Adrenal gland (tissue), 19 donors: ENCODE measurements at places on chromosomes 11 and 22. TPM values are rescaled to one million over a fixed set of nuclear protein-coding genes. Genes with fewer than 3 reads are reported as not detected.

DNA sequence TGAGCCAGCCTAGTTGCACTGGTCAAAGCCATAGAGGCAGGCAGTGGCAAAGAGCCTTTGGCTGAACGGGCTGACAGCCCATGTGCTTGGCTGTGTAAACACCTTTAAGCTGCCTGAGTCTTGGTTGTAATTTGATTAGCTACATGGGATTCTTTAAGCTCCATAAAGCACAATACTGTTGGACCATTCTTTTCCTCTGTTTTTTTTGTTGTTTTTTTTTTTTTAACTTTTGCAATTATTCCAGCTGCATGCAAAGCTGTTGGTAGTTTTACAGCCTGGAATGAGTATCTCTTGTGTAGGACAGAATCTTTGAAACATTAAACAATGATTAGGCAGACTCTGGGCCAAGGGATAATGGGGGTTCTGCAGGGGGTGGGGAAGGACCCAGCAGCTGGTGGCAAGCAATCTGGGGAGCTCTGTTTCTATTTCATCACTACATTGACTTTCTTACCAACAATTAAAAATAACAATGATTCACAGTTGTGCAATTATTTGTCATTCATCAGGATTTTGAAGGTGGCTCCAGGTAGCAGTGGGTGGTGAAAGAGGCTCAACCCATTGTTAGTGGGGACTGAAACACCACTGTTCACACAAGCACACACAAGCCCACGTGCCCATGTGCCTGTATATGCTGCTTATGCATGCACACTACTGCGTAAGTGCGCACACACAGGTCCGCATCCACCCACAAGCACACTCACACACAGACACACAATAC lies 69.5 kb upstream of the CSNK2A3 start:
- DNase-seq = no peak
- no peaks in the 10 kb centered on the region for H3K4me1 ChIP-seq
- H3K4me3 ChIP-seq = no peak overlapping the region

DNA sequence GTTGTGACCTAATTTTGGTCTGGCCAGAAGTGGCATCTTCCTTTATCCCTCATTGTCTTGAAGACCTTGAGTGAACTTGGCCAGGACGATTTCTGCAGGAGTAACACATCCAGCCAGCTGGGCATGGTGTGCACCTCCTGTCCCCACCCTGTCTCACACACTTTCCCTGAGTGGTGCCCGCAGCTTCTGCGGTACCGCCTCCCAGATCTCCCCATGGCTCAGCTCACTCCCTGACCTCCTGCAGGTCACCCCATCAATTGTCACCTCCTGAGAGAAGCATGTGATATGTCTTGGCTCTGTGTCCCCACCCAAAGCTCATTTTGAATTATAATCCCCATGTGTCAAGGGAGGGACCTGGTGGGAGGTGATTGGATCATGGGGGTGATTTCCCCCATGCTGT lies 50.2 kb upstream of the TP53I11 start:
- H3K27ac ChIP-seq = no peak overlapping the region
- no peak overlapping the region for H3K4me3 ChIP-seq
- no peaks in the 10 kb centered on the region for H3K36me3 ChIP-seq
- no peaks in the 10 kb centered on the region for H3K4me1 ChIP-seq
- no peaks in the 10 kb centered on the region for H3K27me3 ChIP-seq
- no peak for DNase-seq

DNA sequence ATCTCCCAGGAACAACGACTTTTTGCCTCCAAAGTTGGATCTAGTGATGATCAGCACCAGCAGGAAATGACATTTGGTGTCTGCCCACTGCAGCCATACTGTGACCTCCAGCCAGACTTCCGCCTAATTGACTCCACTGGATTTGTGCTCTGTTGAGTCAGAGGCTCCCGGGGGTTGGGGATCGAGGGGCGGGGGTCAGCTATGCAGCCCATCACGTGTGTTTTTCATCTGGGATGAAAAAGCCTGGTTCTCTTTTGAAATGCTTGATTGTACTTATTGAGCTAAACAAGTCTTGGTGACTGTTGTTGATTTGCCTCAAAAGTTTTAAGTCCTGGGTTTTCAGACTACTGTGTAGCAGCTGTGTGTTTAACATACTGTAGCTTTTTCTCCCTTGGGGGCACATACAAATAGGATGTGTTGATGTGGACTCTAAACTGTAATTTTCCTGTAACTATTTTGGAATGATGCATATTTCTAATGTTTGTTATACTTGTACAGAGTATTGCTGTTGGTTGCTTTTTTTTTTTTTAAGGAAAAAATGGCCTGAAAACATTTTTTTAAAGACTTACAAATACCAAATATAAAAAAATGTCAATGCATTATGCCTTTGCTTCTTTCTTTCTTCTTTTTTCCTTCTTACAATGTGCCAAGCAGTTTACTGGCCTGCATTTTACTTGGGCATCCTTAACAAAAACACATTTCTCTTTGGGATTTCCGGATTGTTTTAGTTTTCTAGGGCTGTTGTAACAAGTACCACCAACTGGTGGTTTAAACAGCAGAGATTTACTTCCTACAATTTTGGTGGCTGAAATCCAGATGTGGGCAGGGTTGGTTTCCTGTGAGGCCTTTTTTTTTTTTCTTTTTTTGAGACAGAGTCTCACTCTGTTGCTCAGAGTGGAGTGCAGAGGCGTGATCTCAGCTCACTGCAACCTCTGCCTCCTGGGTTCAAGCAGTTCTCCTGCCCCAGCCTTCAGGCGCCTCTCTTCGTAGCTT lies 46.1 kb upstream of the OR4B1 start:
- H3K36me3 ChIP-seq = no peaks in the 10 kb centered on the region
- H3K27ac ChIP-seq = no peak overlapping the region
- H3K27me3 ChIP-seq = no peaks in the 10 kb centered on the region
- DNase-seq = no peak
- no peak overlapping the region for H3K4me3 ChIP-seq
- H3K4me1 ChIP-seq = peaks cover 4% of the 10 kb centered on the region

PKDREJ gene
- 0.04 TPM for total RNA-seq

- H3K4me3 ChIP-seq = no peak overlapping the region
- H3K27ac ChIP-seq = no peak overlapping the region
- no peak for DNase-seq
- H3K36me3 ChIP-seq = no peaks in the 10 kb centered on the region
- H3K4me1 ChIP-seq = peaks cover 4% of the 10 kb centered on the region
- H3K27me3 ChIP-seq = no peaks in the 10 kb centered on the region
Observed at GRCh38 chr11:76574406-76574805, 96.1 kb downstream of the LRRC32 start.

NAALAD2 gene
- total RNA-seq = 13.9 TPM

GRCh38 chr11:102810950-102811660 lies 13.1 kb upstream of the MMP1 start:
- H3K36me3 ChIP-seq = no peaks in the 10 kb centered on the region
- no peaks in the 10 kb centered on the region for H3K4me1 ChIP-seq
- no peak for DNase-seq
- H3K27me3 ChIP-seq = no peaks in the 10 kb centered on the region
- no peak overlapping the region for H3K27ac ChIP-seq

C22orf42 gene
- 0.28 TPM for total RNA-seq

PANX2 gene
- 0.36 TPM for total RNA-seq

- H3K27ac ChIP-seq = no peak overlapping the region
- no peak overlapping the region for H3K4me3 ChIP-seq
- H3K27me3 ChIP-seq = no peaks in the 10 kb centered on the region
- H3K4me1 ChIP-seq = no peaks in the 10 kb centered on the region
Observed at GRCh38 chr11:17972987-17973386, 39.9 kb downstream of the SERGEF start.

RAB38 gene
- total RNA-seq = 29.7 TPM

CSNK2A3 gene
- 2.7 TPM for total RNA-seq

GRCh38 chr11:73783483-73784020 lies 4.1 kb upstream of the MRPL48 start:
- DNase-seq = no peak
- peaks cover 17% of the 10 kb centered on the region for H3K4me1 ChIP-seq
- H3K27me3 ChIP-seq = no peaks in the 10 kb centered on the region
- no peak overlapping the region for H3K4me3 ChIP-seq
